NCI-H187 treated with DMSO at 0.1 percent for 48 hours (cell line): ENCODE measurements at places on chromosomes 7 and 10.

DNA sequence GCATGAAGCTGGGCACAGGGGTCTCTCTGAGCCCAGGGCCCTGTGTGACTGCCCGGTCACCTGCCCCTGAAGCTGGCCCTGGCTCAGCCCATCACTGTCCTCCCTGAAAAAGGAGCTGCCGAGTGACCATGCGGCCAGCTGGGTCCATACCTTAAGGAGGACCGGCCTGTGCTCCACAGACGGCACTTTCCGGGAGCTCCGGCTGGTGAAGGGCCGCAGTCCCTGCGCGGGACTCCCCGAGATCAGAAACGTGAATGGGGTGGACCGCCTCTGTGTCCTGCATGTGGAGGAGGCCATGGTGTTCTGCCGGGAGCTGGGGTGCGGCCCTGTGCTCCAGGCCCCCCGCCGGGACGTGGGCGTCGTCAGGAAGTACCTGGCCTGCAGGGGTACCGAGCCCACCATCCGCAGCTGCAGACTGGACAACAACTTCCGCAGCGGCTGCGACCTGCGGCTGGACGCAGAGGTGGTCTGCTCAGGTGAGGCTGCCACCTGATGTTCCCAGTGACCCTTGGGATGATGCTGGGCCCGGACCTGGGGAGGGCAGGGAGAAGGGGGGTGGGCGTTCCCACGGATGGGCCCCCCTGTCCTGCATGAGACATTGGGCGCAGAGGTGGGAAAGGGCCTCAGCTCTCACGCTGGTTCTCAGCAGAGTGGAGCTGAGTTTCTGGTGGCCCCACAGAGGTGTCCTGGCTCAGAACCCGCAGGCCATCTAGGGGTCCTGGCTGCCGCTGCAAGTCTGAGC lies 3.5 kb downstream of the SCART1 start:
- no peak for DNase-seq

DNA sequence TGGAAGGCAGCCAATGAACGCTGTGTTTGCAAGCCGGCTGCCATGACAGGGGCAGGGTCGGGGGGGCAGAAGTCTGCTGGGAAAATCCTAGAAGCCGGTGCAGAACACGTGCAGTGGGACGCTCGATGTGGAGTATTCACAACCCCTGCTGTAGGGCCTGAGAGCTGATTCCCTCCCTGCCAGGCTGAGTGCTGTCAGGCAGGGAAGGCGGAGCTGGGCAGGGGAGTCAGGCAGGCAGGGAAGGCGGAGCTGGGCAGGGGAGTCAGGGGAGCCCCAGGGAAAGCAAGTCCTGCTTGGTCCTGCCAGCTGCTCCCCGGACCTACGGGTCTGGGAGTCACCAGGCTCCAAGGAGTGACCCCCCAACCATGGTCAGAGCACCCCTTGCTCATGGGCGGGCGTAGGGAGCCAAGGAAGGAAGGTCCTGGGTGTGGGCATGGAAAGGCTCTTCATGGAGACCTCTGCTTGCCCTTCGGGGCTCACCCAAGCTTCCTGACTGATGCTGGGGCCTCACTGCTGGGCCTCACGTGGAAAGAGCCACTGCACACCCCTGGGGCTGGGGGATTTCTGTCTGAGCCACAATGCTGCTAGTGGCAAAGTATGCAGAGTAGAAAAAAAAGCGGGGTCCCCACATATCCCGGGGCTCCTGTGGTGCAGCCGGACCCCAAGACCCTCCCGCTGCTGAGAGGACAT lies 4.2 kb downstream of the CNPY1 start:
- no peak for DNase-seq

DNA sequence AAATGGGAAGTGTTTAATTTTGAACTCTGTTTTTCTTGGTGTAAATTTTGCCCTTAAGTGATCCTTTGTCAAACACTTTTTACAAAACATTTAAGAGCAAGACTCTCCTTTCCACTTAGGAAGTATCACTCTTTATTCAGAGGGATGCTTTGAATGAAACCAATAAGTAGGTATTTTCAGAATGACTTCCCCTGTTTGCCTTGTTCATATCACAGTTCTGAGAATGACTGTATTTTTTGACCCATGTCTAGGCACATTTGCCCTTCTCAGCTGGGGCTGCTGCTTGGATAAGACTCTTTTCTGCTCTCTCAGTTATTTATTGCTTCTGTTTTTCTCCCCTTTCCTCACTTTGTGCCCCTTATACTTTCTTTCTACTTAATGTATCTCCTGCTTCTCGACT lies 98.2 kb downstream of the CCNY start:
- DNase-seq, result no peak

- no peak for DNase-seq
Observed at GRCh38 chr7:131959106-131959812, 402.8 kb upstream of the PODXL start.

- DNase-seq, result no peak
Observed at GRCh38 chr10:7157091-7157490, 253.7 kb downstream of the SFMBT2 start.

GRCh38 chr10:64101606-64102263 lies 580.5 kb downstream of the REEP3 start:
- DNase-seq, result no peak
